Upper lobe of right lung (tissue), 1 donor: ENCODE measurements at places on chromosomes 3 and 15.

- no peak for DNase-seq
Observed at GRCh38 chr3:13348661-13349396, 71.3 kb downstream of the NUP210 start.

DNA sequence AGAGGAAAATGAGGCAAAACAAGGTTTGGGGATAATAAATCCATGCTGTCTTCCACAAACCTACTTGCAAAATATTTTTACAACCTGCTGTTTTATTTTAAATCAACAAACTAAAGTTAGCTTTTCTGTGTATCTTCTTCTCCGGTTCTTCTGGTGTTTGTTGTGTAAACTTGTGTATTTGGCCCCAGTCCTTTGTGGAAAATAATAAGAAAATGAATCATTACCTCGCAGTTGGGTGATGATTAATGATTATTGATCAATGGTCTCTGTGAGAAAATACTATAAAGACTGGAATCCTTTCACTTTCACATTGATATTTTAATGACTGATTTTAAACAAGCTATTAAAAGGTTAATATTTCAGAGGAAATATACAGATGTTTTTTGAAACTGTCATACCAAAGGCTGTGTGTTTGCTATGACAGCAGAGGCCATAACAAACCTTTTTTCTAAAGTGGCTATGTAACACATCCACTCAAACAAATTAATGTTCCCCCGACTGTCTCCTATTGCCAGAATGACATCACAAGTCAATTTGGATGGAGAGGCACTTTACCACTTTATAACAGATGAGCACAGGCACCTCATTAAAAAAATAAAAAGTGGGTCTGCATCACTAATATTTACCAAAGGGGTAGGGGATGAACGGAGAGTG is 152.5 kb downstream of the MEX3B start:
- DNase-seq = no peak

GRCh38 chr3:113231827-113232253 is 20.5 kb downstream of the BOC start:
- no peak for DNase-seq

GRCh38 chr15:52656412-52656811 is 22.8 kb downstream of the ATOSA start:
- DNase-seq = no peak

- peak; percentile 74 for DNase-seq
Observed at GRCh38 chr3:188007897-188008296, 146.1 kb upstream of the LPP start.

GRCh38 chr3:88364926-88365325 is 215.2 kb downstream of the C3orf38 start:
- no peak for DNase-seq

DNA sequence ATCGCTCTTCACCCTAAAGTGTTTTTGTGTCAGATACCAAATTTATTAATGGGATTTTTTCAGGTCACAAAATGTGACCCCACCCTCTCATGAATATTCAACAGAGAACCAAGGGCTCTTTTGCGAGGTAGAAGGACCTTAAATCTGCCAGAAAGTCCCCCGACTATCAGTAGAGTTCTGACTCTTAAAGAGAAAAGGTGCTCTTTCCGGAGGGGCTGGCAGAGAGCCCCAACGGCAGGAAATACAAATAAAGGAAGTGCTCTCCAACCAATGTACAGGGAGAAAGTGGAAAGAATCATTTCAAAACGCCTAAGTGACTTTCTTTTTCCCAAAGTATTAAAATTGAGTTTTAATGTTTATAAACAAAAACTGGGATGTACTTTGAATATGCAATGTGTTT is 517.2 kb downstream of the FOXP1 start:
- DNase-seq = no peak

GRCh38 chr3:142613491-142613890 is 17.3 kb downstream of the PLS1 start:
- DNase-seq = no peak
